Fibroblast of the aortic adventitia (primary cell): ENCODE measurements at places on chromosomes 5 and 9. TPM values are rescaled to one million over a fixed set of nuclear protein-coding genes. Genes with fewer than 3 reads are reported as not detected.

Gene TMEM171
- total RNA-seq = 0.90 and 13.1 TPM in 2 replicates

Gene ERCC6L2
- total RNA-seq = 52.7 and 93.3 TPM in 2 replicates

Gene PLAC8L1
- 0.98 TPM in 1 of 2 replicates, not detected in the other for total RNA-seq

Gene FLT4
- total RNA-seq = 0.09 TPM in 1 of 2 replicates, not detected in the other

Gene MYMK
- not detected in 2 replicates for total RNA-seq

Gene SKP1
- 271 and 349 TPM in 2 replicates for total RNA-seq

Gene SLC45A2
- total RNA-seq = 0.09 TPM in 1 of 2 replicates, not detected in the other

Gene FBN2
- 19.8 and 45.1 TPM in 2 replicates for total RNA-seq

Gene DMRT3
- not detected in 2 replicates for total RNA-seq

Gene ZDHHC11
- total RNA-seq = 0.36 and 0.65 TPM in 2 replicates

Gene PRR16
- 4.4 and 22.1 TPM in 2 replicates for total RNA-seq

Gene CCNO
- total RNA-seq = 0.18 TPM in 1 of 2 replicates, not detected in the other

Gene GRIN3A
- 0.09 TPM in 1 of 2 replicates, not detected in the other for total RNA-seq

Gene C5orf34
- total RNA-seq = 2.2 and 10.4 TPM in 2 replicates

Gene RUSC2
- 19.2 and 32.9 TPM in 2 replicates for total RNA-seq

Gene GPR150
- total RNA-seq = 0.27 and 0.98 TPM in 2 replicates

Gene GPRIN1
- total RNA-seq = 1.7 and 7.1 TPM in 2 replicates

Gene UBLCP1
- total RNA-seq = 36.5 and 82.8 TPM in 2 replicates

Gene GCNT4
- 2.5 and 9.3 TPM in 2 replicates for total RNA-seq

Gene LCP2
- total RNA-seq = not detected in 2 replicates

Gene ZNF618
- 5.8 and 13.6 TPM in 2 replicates for total RNA-seq

Gene GARIN3
- total RNA-seq = not detected in 2 replicates
